Iris pigment epithelial cell (primary cell): ENCODE measurements at places on chromosomes 12 and 14.

DNA sequence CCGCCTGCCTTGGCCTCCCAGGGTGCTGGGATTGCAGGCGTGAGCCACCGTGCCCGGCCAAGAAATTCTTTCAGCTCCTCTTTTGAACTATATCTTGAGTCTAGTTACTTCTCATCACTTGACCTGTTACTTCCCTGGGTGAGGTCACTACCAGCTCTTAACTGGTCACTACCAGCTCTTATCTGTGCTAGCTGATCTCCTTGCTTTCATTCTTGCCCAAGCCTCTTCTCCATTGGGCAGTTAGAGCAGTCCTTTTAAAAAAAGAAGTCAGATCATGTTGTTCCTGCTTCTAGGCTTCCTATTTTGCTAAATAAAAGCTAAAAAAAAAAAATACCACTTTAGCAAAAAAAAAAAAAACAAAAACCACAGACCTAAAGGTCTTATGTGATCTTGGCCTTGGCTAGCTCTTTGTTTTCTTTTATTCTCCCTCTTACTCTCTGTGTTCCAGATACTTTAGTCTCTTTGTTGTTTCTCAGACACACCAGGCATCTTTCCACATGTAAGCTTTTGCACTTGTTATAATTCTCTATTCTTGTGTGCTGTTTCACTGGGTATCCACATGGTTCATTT is 63.5 kb downstream of the RAD51B start:
- no peak for DNase-seq

GRCh38 chr12:19575337-19576243 is 136.3 kb downstream of the AEBP2 start:
- DNase-seq: peak; percentile 59

- peak; percentile 48 for DNase-seq
Observed at GRCh38 chr14:92880851-92881250, 42.1 kb upstream of the CHGA start.

DNA sequence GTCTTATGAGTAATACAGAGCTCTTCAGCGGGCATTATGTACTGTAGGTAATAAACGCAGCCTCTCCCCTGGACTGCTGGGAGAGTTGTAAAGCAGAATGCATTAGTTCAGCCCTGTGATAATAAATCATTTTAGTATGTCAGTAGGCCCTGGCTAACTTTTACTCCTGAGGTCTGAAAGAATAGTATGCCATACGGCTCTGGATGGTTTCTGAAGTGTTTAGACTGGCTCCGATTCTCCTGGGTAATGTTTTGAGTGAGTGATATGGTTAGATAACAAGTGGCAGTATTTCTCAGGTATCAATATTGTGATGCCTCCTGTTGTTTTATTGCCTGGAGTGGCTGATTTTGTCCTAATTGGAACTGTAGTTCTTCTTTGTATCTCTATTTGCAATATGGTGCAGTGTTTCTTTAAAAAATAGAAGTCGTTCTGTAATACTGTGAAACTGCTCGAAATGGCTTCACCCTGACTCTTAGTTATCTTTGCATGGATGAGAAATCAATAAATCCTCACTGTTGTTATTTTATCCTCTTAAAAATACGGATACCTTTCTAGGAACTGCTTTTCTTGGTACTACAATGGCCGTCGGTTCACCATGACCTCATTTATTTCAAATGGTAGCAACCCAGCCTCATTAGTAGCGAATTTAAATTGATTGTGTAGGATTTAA is 100.2 kb downstream of the PDZRN4 start:
- DNase-seq: no peak

DNA sequence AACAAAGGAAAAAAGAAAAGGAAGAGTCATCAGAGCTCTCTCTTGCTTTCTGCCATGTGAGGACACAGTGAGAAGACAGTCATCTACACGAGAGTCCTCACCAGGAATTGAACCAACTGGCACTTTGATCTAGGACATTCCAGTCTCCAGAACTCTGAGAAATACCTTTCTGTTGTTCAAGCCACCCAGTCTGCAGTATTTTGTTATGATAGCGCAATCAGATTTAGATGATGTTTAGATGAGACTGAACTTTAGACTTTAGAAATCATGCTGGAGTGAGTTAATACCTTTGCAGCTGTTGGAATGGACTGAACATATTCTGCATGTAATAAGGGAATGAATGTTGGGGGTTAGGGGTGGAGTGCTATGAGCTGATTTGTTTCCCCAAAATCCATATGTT is 28.1 kb upstream of the RAB21 start:
- DNase-seq: no peak

- DNase-seq: no peak
Observed at GRCh38 chr12:124359671-124360581, 65.0 kb downstream of the RFLNA start.

DNA sequence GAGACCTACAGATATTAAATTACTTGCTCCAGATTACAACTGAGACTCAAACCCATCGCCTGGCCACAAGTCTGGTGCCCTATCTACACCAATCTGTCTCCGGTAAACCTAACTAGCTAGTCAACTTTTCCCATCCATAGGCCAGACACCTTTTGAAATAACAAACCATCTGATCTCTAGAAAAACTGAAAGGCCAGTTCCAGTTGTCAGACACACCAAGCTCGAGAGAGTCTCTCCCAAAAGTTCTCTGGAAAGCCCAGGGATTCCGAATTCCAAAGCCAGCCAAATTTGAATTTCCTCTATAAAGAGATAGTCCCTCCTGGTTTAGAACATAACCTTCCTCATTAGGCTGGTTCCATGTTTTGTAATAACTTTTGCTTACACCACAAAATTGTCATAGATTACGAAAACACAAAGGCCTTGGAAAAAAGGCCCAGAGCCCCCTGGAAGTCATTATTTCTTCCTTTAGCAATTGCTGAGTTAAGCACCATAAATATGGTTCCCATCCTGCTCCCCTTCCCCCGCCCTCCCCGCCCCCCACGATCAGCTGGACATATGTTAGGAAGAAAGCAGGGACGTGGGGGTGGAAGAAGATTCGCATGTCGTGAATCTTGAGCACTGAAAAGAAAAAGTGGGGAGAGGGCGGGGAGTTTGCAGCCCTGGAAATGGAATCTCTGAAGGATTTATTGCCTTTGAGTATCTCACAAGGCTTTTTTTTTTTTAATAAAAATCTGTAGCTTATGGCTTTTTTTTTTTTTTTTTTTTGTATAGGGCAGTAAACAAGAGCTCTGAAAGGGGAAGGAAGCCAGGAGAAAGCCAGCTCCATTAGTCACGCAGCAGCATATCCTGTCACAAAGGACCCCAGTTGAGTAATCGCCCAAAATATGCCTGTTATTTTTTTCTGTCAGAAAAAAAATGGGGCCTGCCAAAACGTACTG is 110.4 kb downstream of the ZFP36L1 start:
- peak; percentile 97 for DNase-seq

- no peak for DNase-seq
Observed at GRCh38 chr12:81692008-81692407, 67.1 kb downstream of the PPFIA2 start.

DNA sequence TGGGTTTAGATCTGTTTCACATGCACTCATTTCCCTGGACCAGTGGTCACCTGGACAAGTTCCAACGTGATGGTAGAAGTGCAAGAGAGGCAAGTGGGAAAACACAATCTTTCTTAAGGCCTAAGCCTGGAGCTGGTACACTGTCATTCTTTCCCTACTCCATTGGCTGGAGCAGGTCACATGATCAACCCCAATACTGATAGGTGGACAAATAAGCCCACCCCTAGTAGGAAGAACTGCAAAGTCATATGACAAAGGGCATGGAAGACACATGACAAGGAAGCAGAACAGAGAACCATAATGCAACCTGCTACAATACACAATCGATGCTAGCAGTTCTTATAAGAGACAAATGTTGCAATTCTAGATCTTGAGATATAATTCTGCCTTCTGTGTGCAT is 66.3 kb downstream of the SRRM4 start:
- DNase-seq: no peak

DNA sequence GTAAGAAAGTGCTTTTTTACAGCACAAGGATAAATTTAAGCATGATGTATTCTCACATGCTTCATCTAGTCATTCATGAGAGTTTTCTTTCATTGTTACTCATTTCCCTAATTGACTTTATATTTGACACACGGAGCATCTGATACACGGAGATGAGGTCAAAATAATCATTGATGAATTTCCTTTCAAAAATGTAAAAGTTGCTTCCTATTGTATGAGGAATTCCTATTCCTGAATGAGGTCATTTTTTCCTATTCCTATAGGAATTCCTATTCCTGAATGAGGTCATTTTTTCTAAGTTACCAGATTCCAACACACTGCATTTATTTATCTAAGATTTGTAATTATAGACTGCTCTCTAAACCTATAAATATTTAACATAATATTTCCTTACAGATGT is 316.7 kb upstream of the KITLG start:
- no peak for DNase-seq

GRCh38 chr12:88381466-88381865 is 198.8 kb downstream of the KITLG start:
- no peak for DNase-seq

DNA sequence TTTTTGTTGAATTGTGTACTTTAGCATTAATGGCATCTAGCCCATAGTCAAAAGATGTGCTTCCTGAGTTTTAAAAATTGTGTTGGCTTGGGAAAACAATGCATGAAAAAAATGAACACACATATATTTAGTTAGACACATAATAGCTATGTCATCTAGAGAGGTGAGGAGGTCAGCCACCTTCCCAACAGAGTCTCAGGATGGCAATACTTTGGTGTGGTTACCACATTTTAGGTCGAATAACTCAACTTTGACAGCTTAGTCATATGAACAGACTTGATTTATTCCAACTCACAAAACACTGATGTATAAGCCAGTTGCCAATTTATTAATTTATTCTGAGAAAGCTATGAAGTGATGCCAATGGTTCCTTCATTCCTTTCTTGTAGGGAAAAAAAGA is 114.0 kb downstream of the ETNK1 start:
- DNase-seq: no peak

DNA sequence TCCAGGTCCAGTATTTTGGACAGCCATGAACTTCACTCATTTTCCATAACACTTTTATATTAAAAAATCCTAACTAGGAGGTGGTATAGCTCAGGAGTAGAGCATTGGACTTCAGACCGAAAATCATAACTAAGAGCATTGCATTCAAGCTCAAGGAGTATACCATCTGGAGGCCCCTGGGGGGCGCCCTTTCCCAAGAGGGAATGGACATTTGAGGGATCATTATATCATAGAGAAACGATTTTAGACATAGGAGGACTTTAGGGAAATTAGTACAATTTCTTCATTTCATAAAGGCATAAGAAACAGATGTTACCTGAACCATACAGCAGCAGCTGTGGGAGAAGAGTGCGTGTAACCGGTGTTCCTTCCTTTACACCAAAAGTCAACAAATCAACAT is 5.2 kb upstream of the ATG14 start:
- no peak for DNase-seq

DNA sequence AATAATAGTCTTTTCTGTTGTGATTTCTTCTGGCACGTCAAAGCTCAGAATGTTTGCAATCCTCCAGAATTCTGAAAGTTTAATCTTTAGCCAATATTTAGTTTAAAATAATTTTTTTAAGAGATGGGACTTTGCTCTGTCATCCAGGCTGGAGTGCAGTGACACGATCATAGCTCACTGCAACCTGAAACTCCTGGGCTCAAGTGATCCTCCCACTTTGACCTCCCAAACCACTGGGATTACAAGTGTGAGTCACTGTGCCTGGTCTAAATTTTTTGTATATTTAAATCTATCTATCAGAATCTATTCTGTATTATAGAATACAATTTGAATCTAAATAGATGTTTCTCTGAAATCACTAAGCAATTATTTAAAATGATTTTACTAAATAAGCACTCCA is 572.7 kb downstream of the VRK1 start:
- no peak for DNase-seq

- no peak for DNase-seq
Observed at GRCh38 chr14:38944691-38945090, 158.3 kb downstream of the SEC23A start.

- DNase-seq: no peak
Observed at GRCh38 chr12:9740106-9740750, 7.3 kb upstream of the CLECL1 start.

GRCh38 chr14:61493239-61493638 is 171.9 kb downstream of the PRKCH start:
- DNase-seq: peak; percentile 81

DNA sequence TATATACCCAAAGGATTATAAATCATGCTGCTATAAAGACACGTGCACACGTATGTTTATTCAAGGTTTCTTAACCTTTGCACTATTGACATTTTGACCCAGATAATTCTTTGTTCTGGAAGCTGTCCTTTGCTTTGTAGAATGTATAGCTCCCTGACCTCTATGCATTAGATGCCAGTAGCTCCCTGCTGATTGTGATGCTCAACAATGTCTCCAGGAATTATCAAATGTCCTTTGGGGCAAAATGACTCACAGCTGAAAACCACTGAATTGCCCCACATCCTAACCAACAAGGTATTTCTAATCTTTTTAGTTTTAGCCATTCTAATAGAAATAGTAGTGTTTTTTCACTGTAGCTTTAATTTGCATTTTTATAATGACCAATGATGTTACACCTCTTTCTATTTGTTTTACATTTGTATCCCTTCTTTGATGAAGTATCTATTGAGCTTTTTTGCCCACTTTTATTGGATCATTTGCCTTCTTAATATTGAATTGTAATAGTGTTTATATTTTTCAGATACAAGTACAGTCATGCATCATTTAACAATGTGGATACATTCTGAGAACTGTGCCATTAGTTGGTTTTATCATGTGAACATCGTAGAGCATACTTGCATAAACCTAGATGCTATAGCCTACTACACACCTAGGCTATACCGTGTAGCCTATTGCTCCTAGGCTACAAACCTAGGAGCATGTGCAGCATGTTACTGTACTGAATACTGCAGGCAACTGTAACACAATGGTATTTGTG is 10.4 kb upstream of the NOPCHAP1 start:
- DNase-seq: peak; percentile 47

DNA sequence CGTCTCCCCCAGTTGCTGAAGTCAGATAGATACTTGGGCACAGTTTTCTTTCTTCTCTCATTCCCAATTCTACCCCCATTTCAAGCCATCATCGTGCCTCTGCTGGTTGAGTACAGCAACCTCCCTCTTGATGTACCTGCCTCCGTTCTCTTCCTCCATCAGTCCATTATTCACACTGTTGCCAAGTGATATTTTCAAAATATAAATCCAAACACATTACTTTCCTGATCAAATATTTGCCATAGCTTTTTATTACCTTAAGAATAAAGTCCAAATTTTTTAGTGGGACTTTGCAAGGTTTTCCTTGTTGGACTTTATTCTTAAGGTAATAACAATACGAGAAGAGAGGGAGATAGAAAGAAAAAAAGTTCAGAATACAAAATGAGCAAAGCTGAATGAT is 18.6 kb upstream of the SSPN start:
- DNase-seq: no peak

GRCh38 chr14:88137327-88137726 is 132.4 kb downstream of the GPR65 start:
- DNase-seq: no peak

GRCh38 chr12:15218794-15219193 is 2.4 kb downstream of the RERG start:
- DNase-seq: no peak
